ENCODE measurements at places on chromosomes 11 and 22.
A peak's percentile ranks its signal among the peaks of the same experiment; 100 is the strongest.

DNA sequence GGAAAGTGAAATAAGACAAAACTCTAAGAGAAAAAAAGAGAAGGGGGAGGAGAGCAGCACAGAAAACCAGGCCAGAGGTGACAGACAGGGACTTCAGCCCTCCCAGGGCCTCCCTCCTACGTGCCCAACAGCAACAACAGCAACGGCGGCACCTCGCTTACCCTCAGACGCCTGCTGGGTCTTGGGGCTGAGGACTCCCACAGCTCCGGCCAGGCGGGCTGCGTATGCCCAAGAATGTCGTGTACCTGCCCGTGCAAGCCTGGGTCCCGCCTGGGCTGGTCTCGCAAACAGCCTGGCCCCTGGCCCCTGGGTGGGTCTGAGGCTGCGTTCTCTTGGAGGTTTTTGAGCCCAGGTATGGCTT, 30.5 kb downstream of the ARAP1 start:
- peak; percentile 47 for DNase-seq

DNA sequence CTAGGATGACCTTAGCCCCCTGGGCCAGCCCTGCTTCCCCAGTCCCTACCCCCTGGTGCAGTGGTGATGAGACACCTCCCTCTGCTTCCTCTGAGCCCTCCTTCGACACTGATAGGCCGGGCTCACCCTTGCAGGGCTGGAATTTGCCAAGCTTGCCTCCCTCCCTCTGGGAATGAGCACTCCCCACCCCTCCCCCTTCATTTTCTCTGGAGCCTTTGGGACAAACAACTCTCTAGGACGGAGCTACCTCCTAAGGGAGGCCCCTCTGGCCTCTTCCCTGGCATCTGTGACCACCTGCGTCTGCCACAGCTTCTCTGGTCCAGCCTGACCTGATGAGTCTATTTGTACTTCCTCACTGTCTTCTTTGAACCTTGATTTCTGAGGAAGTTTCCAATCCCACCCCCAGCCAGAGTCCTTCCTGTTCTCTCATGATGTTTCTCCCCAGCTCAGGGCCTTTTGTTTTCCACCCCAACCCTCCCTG, 53.3 kb upstream of the ADA2 start:
- no peak for DNase-seq

GRCh38 chr11:76329983-76330382, 50.9 kb downstream of the THAP12 start:
- DNase-seq, result no peak

DNA sequence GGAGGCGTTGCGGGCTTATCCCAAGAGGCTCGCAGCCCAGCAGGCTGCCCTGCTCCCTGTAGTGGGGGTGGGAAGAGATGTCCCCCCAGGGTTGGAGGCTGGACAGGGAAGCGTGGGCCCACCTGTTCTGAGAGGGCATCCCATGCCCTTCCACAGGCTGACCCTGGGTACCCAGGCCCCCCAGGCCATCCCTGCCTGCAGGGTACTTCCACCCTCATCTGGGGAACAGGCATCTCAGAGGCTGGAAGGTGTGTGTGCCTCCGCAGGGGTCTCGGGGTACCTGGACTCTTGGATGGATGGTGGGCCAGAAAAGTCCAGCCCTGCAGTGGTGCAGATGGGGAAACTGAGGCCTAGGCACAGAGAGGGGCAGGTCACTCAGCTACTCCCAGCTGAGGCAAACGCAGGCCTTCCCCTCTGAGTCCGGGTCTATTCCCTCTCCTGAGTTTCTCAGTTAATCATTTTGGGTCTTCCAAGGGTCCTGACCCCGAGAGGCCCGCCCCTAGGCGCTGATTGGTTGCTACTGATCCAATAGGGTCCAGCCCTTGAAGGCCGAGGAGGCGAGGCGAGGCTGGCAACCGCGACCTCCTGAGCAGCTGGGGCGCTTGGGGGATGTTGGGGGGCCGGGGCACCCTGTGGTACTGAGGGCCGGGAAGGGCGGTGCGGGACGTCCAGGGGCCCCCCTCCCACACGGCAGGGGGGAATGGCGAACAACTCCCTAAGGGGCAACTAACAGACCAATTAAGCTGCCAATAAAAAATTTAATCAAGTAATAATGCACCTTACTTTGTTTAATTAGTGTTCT, 23.8 kb downstream of the FLRT1 start:
- DNase-seq, result no peak

DNA sequence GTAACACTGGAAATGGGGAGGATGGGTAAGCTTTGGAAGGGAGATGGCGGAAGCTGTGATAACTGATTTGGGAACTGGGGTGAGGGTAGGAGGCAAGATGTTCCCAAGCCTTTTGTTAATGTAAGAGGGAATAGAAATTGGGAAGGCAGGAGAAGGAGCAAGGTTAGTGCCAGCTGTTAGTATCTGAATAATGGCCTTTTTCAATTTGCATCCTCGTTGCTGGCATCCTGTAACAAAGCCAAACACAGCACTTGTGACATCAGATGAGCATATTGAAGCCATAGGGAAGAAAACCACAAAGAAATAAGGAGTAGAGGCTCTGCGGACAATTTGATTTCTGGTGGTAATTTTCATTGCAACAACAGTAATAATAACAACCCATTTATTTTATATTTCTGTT, 70.9 kb upstream of the CLMP start:
- DNase-seq, result no peak

DNA sequence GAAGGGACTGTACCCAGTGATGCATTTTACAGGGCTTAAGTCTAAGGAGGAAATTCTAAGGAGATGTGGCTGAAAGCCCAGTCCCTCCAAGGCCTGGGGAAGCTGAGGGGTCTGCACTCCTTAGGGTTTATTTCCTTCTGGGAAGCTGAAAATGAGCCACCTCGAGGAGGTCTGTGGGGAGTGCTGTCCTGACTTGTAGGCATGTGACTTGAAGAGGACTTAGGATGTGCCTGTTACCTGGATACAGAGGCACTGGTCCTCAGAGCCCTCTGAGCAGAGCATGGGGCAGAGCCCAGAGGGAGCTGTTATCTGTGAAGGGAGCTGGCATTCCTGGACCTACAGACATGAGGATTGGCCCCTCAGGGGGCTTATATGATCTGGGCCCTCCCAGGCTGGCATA, 77.1 kb downstream of the TP53I11 start:
- DNase-seq, result no peak

DNA sequence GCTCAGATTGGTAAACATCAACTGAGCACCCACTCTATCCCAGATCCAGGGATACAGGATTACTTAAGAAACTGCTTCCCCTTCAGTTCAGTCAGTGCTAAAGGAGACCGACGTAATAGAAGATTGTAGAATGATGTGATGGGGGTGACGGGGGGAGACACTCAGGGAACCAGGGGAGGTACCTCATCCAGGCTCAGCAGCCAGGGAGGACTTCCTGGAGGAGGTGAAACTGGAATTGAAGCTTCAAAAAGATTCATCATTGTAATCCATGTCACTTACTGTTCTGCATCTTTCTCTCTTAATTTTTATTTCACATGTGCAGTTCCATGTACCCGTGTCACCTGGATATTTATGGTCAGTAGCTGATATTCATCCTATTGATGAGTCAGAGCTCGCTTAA, 19.1 kb upstream of the TEF start:
- DNase-seq, result no peak

GRCh38 chr22:39808081-39808480, 85.5 kb downstream of the ENTHD1 start:
- peak; percentile 25 for DNase-seq

- no peak for DNase-seq
These were observed 23.2 kb downstream of the TNRC6B start for GRCh38 chr22:40200795-40201530.

GRCh38 chr11:17381156-17381555, 7.3 kb downstream of the KCNJ11 start:
- no peak for DNase-seq

- no peak for DNase-seq
These were observed 383 bp upstream of the TMEM223 start for GRCh38 chr11:62792202-62792575.

DNA sequence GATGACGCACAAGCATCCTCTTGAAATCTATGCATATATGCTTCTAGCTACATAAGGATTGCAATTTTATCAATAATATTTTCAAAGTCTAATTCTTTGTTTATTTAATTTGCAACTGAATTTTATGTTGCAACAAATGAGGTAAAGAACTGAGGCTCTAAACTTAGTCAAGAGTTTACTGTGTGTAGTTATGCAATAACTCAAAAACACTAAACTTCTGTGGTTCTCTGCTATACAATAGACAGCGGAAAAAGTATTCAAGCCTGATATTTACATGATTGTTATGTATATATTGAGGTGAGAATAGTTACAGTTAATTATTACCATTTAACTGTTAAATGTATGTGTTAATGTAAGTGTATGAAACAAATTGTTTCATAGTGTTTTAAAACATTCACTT, 32.9 kb downstream of the MSANTD4 start:
- DNase-seq, result no peak

DNA sequence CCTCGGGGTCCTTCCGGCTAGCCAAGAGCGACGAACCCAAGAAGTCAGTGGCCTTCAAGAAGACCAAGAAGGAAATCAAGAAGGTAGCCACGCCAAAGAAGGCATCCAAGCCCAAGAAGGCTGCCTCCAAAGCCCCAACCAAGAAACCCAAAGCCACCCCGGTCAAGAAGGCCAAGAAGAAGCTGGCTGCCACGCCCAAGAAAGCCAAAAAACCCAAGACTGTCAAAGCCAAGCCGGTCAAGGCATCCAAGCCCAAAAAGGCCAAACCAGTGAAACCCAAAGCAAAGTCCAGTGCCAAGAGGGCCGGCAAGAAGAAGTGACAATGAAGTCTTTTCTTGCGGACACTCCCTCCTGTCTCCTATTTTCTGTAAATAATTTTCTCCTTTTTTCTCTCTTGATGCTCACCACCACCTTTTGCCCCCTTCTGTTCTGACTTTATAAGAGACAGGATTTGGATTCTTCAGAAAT, 1.9 kb upstream of the GCAT start:
- DNase-seq, result no peak

DNA sequence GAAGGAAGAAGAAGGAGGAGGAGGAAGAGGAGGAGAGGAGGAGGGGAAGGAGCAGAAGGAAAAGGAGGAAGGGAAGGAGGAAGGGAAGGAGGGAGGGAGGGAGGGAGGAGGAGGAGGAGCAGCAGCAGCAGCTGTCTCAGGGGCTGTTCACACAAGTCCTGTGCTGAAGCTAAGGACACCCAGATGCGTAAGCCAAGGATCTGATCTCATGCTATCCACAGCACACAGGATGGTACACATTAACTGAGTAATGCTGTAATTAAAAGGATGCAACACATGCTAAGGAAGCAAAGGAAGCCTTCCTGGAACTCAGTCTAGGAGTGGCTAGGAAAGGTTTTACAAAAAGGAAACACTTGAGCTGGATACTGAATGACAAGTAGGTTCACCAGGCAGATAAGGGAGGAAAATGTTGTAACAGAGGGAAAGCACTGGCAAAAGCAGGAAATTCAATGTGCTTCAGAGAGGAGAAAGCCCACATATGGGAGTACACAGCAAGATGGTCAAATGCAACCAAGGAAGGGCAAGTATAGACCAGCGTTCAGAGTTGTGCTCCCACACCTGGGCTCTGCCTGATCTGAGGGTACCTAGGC, 32.0 kb downstream of the TRIM66 start:
- DNase-seq, result no peak

DNA sequence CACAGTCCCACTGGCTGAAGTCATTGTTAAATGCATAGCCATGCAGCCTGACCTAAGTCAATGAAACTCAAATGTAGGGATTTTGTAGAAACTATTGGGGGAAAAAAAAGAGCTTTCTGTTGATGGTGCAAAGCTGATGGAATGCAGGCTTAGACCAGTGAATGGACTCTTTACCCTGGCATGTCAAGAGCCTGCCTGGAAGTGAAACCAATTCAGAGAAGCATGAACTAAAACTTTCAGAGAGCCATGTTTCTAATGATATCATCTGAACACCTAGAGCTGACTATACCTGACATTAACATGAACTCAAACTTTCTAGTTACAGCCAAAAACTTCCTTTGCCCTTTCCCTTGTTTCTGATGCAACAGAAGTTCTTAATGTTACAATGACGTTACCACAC, 89.0 kb downstream of the APIP start:
- no peak for DNase-seq

GRCh38 chr11:68621826-68622225, 62.5 kb upstream of the GAL start:
- no peak for DNase-seq

GRCh38 chr11:119319700-119320239, 2.8 kb upstream of the MCAM start:
- no peak for DNase-seq

- DNase-seq, result no peak
These were observed 37.7 kb upstream of the MMP12 start for GRCh38 chr11:102912482-102912830.

DNA sequence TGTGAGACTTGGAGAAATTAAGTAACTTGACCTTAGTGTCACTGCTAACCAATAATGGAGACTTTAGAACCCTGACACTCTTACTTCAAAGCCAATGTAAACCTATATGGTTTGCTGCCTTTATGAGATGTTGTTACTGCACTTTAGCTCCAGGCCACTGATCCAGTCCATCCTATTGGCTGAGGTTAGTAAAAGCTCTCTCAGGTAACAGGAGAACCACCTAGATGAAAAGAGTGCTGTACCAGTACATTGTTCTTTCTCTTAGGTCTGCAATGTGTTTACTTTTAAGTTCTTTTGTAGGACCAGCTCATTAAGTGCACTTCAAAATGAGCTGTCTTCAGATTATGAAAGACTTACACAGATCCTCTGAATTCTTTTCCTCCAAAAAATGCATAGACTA, 994.0 kb upstream of the FAT3 start:
- no peak for DNase-seq

GRCh38 chr11:44621140-44621681, 55.7 kb downstream of the CD82 start:
- peak; percentile 53 for DNase-seq

GRCh38 chr22:42288791-42289190, 18.3 kb upstream of the TCF20 start:
- DNase-seq, result no peak

DNA sequence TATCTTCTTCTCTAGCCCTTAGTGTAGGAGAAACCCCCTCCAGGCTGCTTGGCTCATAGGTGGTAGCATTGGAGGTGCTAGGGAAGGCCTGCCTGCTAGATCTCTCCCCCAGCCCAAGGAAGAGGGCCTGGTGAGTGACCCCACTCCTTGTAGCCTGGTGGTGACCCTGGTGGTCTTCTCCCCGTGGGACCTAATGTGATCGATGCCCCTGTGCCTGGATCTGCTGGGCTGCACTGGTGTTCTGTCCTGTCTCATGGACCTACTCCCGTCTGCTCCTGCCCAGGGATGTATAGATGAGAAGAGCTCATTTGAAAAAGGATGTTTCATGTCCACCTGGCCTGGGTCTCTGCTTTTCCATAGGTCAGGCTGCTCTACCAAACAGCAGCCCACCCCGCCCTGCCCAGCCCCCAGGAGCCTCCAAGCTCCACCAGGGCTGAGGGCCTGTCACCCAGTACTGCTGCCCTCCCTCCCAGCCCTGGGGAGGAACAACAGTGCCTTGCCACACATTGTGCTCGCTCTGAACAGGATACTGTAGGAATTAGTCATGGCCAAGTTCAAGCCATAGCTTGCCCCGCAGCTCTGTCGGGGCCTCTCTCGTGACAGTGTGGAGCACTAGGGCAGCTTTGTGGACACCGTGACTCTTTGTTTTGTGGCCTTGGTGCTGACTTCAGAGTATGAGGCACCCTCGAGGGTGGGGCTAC, 19.7 kb downstream of the SLC37A2 start:
- DNase-seq, result no peak

Measured in CD4-positive, alpha-beta T cell treated with Interleukin-4 for 1 hour (primary cell).